Activated T-cell treated with anti-CD3 and anti-CD28 coated beads, Interleukin-2, amount 50 U/mL, for 1 hour (primary cell): ENCODE measurements at places on chromosomes 16 and 17.

GRCh38 chr16:27243725-27244362 is 24.7 kb downstream of the NSMCE1 start:
- DNase-seq: peak; percentile 13

DNA sequence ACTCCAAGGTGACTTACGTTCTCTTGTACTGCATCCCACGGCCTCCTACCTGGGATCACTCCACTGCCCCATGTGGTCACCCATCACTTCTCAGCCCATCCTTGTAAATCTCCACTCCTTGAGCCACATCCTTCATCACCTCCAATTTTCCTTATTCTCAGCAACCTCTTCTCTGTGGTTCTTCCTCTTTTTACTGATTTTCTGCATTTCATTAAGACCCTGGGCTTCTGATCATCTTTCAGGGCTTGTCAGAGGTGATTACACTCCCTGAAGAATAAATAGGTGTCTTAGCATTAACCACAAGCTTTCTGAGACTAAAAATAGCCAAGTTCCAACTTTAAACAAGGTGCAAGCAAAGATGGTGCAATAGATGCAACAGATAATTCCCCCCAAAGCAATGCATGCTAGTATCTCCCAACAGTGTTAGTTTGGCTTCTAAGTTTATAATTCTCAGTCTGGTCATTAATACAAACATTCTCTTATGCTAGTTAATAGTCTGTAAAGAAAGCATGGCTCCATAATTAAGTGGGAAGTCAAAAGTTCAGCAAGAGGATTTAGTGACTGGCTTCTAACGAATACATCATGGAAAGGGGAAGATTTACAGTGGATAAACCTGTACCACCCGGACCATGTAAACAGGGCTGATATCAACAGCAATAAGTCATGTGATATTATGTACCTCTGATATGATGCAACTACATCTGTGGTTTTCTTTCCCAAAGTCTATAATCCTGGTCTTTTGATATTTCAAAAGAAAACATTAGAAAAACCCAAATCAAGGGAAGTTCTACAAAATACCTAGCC is 47.4 kb upstream of the FOXJ1 start:
- no peak for DNase-seq

- no peak for DNase-seq
Observed at GRCh38 chr17:61809816-61810392, 53.4 kb downstream of the BRIP1 start.

DNA sequence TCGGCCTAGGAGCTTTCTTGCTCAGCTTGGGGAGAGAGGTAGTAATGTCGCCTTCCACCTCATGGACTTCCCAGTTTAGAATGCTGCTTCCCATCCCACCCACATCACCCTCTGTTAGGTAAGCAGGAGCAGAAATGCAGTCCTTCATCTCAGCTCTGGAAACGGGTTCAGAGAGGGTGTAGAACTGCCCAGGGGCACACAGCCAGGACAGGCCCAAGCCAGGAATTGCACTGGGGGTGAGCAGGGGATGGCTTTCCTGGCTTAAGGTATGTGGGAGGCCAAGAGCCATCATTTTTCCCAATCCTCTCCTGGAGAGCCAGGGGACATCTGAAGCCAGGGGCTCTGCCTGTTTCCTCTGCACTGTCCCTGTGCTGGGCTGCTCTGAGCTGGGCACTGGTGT is 33.6 kb downstream of the RAI1 start:
- no peak for DNase-seq

GRCh38 chr17:4540224-4540651 is 14.9 kb downstream of the MYBBP1A start:
- no peak for DNase-seq

- DNase-seq: no peak
Observed at GRCh38 chr16:88835383-88835782, 21.4 kb downstream of the GALNS start.

- DNase-seq: no peak
Observed at GRCh38 chr16:12083631-12084030, 107.1 kb downstream of the SNX29 start.

DNA sequence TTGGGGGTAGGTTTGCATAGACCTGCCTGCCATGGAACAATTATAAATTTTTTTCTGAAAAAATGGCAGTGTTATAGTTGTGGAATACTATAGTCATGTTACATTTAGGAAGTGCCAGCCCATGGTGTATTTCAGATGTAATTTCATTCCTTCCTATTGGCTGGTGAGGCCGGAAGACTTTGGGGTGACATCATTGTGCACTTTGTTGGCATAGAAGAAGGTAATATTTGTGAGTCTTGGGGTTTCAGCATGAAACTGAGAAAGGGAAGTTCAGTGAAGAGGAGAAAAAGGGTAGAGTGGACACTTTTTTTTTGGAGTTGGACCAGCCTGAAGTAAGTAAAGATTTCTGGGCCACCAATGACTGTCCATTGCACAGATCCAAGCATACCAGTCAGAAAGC is 16.0 kb upstream of the HEATR6 start:
- DNase-seq: no peak

DNA sequence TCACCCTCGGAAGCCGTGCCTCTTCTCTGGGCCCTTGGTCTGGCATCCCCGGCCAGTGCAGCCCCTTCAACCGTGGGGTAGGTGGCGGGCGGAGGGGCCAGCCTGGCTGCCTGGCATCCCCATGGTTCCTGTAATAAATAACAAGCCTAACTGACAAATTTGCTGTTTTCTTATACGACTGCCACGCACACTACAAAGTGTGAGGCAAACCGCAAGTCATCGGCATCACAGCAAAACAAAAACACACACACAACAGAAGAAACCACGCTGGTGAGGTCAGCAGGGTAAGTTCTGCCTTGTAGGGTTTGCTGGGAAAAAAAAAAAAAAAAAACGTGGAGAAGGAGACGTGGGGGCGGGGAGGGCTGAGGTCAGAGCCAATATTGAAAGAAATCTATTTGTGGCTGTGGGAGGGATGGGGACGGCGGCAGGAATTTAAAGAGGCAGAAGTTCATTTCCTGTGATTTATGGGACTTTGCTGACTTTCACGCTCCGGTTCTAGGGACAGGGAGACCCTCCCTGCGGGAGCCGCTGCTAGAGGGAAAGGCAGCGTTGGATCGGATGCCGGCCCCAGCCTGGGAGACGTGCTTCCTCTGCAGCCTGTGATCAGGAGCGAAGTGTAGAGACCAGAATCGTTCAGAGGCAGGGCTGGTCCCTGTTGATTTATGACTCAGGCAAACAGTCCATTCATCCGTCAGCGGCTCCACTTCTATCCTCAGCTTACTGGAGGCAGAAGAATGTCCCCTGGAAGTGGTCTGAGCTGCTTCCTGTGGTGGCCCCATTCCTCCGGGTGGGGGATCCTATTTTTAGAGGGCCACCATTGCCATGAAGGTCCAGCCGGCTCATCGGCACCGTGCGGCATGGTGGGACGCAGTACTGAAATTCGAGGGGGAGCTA is 162.8 kb downstream of the FOXL1 start:
- no peak for DNase-seq

DNA sequence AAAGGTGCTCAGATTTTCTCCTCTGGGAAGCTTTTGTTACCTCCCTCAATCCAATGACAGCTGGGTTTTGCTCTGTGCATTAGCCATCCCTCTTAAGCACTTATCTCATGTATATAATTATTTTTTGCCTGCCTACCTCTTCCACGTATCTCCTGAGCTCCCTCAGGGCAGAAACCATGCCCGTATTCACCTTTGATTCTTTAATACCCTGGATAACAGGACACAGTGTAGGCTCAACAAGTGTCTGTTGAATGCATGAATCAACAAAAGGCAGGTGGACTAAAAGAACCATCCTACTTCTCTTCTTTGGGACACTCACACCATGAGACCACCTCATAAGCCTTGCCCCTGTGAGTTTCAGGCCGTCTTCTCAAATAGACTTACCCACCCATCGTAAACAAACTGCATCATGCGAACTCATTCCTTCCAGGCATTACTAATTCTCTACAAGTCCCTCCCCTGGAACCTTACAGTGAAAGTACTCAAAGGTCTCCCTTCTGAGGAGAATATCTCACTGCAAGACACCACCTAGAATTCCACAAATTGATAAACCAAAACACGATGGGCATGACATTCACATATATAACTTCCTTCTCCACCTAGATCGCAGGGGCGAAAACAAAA is 3.2 kb downstream of the ARHGAP17 start:
- no peak for DNase-seq

DNA sequence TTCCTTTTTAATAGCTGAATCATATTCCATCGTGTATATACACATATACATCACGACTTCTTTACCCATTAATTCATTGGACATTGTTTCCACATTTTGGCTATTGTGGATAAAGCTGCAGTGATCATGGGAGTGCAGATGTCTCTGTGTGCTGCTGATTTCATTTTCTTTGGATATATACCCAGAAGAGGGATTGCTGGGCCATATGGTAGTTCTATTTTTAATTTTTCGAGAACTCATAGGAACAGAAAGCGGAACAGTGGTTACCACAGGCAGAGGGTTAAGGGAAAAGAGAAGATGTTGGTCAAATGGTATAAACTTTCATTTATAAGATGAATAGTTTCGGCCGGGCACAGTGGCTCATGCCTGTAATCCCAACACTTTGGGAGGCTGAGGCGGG is 187.4 kb upstream of the MYOCD start:
- DNase-seq: no peak

GRCh38 chr16:87474566-87474996 is 18.2 kb downstream of the ZCCHC14 start:
- no peak for DNase-seq

DNA sequence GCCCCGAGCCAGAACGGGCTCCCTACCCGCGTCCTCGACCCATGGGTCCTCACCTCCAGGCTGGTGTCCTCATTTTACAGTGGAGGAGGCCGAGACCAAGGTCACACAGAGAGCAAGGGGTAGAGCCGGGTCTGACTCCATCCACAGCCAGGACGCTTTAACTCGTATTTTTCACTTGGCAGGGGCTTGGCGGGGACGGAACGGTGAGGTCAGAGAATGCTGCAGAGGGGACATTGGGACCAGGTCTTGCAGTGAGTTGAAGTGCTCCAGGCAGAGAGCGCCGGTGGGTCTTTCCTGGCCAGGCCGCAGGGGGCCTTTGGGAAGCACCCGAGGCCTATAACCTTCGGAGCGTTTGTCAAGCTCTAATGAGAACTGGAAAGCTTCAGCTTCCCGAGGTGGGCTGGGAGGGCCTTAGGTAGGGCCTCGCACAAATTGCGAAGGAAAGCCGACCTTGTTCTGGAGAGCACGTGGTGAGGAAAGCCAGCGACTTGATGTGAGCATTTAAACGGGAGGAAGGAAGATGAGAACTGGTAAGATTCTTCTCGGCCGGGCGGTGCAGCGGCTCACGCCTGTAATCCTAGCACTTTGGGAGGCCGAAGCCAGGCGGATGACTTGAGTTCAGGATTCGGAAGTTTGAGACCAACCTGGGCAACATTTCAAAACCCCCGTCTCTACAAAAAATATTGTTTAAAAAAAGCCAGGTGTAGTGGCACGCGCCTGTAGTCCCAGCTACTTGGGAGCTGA is 908 bp upstream of the CLUH start:
- no peak for DNase-seq

GRCh38 chr16:87322833-87323726 is 5.9 kb upstream of the C16orf95 start:
- DNase-seq: no peak

DNA sequence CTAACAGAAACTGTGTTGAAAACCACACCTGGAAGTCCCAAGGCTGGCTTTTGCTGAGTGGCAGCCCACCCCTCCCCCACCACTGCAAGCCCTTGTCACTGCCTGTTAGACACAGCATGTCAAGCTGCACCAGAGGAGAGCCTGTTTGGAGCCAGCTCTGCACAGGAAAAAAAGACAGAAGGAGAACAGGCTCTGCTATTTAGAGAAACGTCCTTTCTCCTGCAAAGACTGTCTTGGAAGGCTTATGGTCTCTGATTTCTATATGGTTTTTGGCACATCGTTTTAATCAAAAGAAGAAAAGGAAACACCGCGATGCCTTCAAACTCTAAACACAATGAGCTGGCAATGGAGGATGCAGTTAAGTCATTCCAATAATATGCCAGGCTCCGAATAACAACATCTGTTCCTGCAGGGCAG is 275.5 kb downstream of the MAP2K4 start:
- no peak for DNase-seq

DNA sequence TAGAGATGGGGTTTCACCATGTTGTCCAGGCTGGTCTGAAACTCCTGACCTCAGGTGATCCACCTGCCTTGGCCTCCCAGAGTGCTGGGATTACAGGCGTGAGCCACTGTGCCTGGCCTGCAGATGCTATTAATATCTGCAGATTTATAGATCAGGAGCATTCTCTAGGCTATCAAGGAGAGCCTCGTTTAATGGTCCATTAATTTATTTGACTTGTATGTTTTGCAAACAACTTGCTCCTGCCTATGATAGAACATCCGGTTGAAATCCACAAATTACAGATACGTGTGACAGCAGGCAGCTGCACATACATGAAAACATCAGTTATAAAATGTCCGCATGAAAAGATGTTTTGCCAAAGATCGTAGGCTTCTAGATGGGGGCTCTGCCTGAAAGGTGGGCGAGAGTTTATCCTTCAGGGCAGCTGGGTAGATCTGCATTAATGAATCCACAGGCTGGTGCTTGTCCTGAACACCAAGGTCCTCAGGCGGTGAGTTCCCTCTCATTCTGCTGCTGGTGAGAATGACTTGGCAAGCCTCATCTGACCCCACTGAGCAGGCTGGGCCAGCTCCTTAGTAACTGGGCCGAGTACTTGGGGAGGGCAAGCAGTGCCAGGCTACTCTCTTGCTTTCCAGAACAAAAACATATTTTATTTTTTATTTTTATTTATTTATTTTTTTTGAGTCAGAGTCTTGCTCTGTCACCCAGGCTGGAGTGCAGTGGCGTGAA is 37.1 kb upstream of the MGAT5B start:
- no peak for DNase-seq

GRCh38 chr16:11280616-11281522 is at the start of gene PRM1:
PRM1 (minus strand) TSS chr16:11281330; CDS start chr16:11281238, 92 bp downstream.
- no peak for DNase-seq

GRCh38 chr16:25372716-25373115 is 115.1 kb upstream of the ZKSCAN2 start:
- DNase-seq: no peak

DNA sequence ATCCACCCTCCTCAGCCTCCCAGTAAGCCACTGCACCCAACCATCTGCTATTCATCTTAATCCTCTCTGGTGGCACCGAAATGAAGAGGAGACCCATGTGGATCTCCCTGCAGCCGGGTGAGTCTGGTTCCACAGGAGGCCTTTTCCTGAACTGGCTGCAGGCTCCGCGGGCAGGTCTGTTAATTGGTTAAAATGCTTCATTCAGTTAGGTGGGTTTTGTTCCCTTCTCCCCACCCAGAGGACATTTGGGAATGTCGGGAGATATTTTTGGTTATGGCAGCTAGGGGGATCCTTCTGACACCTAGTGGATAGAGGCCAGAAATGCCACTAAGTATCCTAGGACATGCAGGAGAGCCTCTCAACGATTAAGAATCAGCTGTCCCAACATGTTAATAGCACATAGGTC is 16.7 kb downstream of the C16orf54 start:
- no peak for DNase-seq

DNA sequence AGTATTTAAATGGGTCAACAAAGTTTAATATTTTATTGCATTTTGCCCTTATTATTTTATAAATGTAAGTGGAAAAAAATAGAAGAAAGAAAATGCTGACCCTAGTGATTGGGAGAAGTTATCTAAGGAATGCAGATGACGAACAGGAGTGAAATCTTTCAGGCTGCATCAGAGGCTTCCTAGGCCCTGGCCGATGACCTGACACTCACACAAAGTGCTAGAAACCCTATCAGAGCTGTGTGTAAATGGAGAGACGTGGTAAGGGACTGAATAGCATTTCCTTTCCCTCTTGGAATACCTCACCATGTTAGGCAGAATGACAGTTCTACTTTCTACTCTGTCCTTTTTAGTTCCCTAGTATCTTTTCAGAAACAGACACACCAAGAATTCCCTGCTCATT is 44.9 kb upstream of the CNEP1R1 start:
- DNase-seq: no peak

GRCh38 chr16:4414187-4414917 is 2.0 kb downstream of the CORO7 start:
- peak; percentile 69 for DNase-seq
